ENCODE measurements at places on chromosomes 2 and 18.

DNA sequence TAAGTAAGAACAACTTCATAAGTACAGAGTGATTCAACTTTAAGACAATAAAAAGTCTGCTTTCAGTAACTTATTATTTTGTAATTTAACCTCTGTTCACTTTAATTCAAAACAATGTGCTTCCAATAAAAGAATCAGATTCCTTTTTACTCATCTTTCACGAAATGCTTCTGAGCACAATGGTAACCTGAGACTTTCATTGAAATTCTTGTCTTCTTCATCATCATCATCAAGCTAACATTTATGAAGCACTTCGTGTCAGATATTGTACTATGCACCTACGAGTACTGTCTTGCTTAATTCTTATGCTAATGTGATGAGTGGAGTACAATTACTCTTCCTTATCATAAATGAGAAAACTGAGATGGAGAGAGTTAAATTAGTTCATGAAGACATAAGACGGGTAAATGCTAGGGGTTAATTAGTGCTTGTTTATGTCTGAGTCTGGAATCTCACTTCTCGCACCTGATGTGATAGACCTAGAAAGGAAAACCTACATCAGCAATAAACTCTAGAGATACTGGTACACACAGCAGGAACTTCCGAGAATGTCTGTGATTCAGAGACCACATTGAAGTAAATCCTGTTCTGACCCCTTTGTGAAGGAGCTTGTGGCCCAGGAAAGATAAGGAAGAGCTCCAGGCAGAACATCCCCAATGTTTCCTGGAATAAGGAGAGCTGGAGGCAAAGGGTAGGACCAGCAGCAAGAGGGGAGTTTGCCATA is 227.6 kb upstream of the ETAA1 start:
- peak overlapping the region; percentile 35 for H3K27ac ChIP-seq
- no peak overlapping the region for H3K4me3 ChIP-seq
- no peaks in the 10 kb centered on the region for H3K36me3 ChIP-seq
- H3K4me1 ChIP-seq: peaks cover 9% of the 10 kb centered on the region
- DNase-seq: no peak
- no peaks in the 10 kb centered on the region for H3K27me3 ChIP-seq

GRCh38 chr2:219402665-219403515 is 15.2 kb upstream of the DNPEP start:
- no peak overlapping the region for H3K27ac ChIP-seq
- no peak overlapping the region for H3K4me3 ChIP-seq
- no peaks in the 10 kb centered on the region for H3K36me3 ChIP-seq
- H3K27me3 ChIP-seq: no peaks in the 10 kb centered on the region

DNA sequence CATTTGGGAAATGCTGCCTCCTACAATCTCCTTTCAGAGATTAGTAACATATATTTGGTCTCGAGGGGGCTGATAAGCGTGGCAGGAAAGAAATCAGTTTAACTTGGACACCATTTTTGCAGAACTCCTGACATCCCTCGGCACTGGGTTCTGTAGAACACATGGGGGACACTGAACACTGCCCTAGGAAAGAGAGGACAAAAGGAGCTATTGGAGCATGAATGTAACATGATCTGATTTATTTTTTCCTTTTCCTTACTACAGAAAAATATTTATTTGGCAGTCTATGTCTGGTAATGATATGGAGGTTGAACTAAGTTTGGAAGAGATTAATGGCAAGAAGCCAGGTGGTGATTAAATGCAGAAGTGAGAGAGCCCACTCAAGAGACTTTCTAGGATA is 153.8 kb downstream of the AFF3 start:
- H3K4me1 ChIP-seq: no peaks in the 10 kb centered on the region
- H3K4me3 ChIP-seq: no peak overlapping the region
- no peak overlapping the region for H3K27ac ChIP-seq
- H3K36me3 ChIP-seq: no peaks in the 10 kb centered on the region
- H3K27me3 ChIP-seq: peaks cover 12% of the 10 kb centered on the region
- DNase-seq: no peak

GRCh38 chr2:219798430-219798829 is 171.0 kb downstream of the SLC4A3 start:
- H3K4me1 ChIP-seq: no peaks in the 10 kb centered on the region
- H3K27me3 ChIP-seq: no peaks in the 10 kb centered on the region
- no peak overlapping the region for H3K27ac ChIP-seq
- no peak for DNase-seq

GRCh38 chr2:101464841-101465240 is 10.1 kb downstream of the RFX8 start:
- no peaks in the 10 kb centered on the region for H3K4me1 ChIP-seq
- no peak overlapping the region for H3K27ac ChIP-seq
- no peaks in the 10 kb centered on the region for H3K27me3 ChIP-seq
- no peak for DNase-seq
- no peaks in the 10 kb centered on the region for H3K36me3 ChIP-seq

DNA sequence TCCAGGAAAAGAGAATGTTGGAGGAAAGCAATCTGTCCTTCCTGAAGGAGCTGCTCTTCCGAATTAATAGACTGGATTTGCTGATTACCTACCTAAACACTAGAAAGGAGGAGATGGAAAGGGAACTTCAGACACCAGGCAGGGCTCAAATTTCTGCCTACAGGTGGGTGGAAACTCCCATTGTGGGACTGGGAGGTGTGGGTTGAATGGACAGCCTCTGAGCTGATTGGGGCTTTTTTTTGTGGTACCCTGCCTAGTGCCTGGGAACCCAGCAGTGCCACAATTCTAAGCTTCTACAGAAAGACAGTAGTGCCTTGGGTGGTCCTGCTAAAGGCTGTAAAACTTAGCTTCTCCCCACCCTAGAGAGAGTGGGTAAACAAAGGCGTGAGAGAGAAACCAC is 6.3 kb downstream of the CASP8 start:
- H3K36me3 ChIP-seq: peaks cover 11% of the 10 kb centered on the region
- H3K4me3 ChIP-seq: no peak overlapping the region
- no peaks in the 10 kb centered on the region for H3K27me3 ChIP-seq
- H3K4me1 ChIP-seq: peaks cover 4% of the 10 kb centered on the region

GRCh38 chr2:18752022-18752493 is 162.7 kb upstream of the NT5C1B start:
- peaks cover 2% of the 10 kb centered on the region for H3K4me1 ChIP-seq
- 0 out of 2 replicates have a peak, but pooled peaks cover 3% of the 10 kb centered on the region for H3K36me3 ChIP-seq
- H3K27me3 ChIP-seq: peaks cover 3% of the 10 kb centered on the region
- no peak overlapping the region for H3K27ac ChIP-seq
- no peak overlapping the region for H3K4me3 ChIP-seq
- no peak for DNase-seq

GRCh38 chr18:3885209-3885792 is 435.3 kb downstream of the TGIF1 start:
- no peaks in the 10 kb centered on the region for H3K36me3 ChIP-seq
- peaks cover 6% of the 10 kb centered on the region for H3K4me1 ChIP-seq
- H3K4me3 ChIP-seq: no peak overlapping the region
- H3K27ac ChIP-seq: no peak overlapping the region

- H3K4me3 ChIP-seq: no peak overlapping the region
- H3K4me1 ChIP-seq: no peaks in the 10 kb centered on the region
- H3K27me3 ChIP-seq: no peaks in the 10 kb centered on the region
- no peak for DNase-seq
- H3K27ac ChIP-seq: no peak overlapping the region
Observed at GRCh38 chr18:8469544-8470130, 139.6 kb upstream of the RAB12 start.

DNA sequence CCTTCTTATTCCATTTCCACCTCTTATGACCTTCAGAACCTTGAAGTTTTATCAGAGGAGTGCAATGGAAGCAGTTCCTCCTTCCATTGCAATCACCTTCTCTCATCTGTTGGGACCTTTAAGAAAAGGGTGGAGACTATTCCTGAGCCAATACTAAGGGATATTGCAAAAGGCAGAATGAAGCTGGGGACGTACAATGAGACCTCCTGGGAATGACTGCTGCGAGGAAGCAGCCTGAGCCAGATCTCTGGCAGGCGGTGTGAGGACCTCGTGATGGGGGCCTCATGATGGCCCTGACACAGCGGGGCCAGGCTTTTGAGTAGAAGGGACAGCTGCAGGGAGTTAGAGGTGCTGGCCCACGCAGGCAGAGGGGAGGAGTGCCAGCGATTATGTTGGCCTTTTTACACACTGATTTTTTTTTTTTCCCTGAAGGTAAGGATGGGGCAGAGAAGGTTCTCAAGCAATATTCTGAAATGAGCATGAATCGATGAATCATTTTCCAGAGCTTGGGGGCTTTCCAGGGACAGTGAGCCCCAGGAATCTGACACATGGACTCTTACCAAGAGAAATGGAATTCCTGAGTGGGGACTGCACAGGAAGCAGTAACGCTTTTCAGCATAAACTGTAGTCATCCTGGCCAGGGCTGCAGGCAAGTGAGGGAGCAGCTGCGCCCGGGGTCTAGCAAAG is 40.0 kb upstream of the LAPTM4A start:
- H3K27me3 ChIP-seq: no peaks in the 10 kb centered on the region
- H3K4me3 ChIP-seq: no peak overlapping the region
- no peaks in the 10 kb centered on the region for H3K36me3 ChIP-seq

- no peak for DNase-seq
- H3K4me3 ChIP-seq: peak overlapping the region; percentile 52
- H3K27ac ChIP-seq: peak overlapping the region; percentile 98
- H3K36me3 ChIP-seq: peaks cover 21% of the 10 kb centered on the region
- peaks cover 21% of the 10 kb centered on the region for H3K4me1 ChIP-seq
- H3K27me3 ChIP-seq: no peaks in the 10 kb centered on the region
Observed at GRCh38 chr2:173963323-173963816, 1.8 kb downstream of the SP3 start.

DNA sequence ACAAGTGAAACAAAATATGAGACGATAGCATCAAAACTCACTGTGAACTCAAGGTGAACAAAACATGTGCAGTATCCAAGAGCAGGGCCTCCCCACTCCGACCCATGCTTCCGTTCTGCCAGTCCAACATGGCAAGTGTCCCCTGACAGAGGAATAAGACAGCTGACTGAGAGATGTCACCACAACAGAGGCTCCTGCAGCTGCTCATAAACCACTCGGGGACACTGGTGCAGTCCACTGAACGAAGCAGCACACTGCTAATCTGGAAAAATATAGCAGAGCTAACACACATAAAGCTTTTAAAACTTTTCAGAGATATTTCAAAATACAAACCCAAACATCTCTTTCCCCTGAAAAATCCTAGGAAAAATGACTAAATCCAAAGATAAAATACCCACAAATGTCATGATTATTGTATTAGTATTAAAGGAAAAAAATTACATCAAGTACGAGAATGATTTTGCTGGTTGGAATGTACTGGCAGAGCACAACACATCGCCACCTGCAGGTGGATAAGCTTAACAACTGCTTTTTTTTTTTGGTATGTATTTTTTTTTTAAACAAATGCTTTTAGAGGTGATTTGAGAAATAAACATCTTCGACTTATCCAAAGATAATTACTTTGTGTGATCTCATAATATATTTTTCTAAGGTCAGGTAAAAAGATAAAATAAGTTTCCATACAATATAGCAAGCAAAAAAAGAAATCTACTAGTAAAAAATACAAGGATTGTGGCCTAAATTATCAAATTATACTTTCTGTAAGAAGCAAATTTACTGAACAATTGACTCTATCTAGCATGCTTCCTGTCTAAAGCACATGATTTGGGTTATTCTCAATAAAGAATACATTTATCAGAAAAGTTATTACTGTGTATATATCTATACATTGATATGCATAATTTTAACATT is 18.6 kb downstream of the THADA start:
- no peaks in the 10 kb centered on the region for H3K27me3 ChIP-seq
- DNase-seq: no peak
- H3K36me3 ChIP-seq: peaks cover 91% of the 10 kb centered on the region
- no peak overlapping the region for H3K27ac ChIP-seq
- no peaks in the 10 kb centered on the region for H3K4me1 ChIP-seq

DNA sequence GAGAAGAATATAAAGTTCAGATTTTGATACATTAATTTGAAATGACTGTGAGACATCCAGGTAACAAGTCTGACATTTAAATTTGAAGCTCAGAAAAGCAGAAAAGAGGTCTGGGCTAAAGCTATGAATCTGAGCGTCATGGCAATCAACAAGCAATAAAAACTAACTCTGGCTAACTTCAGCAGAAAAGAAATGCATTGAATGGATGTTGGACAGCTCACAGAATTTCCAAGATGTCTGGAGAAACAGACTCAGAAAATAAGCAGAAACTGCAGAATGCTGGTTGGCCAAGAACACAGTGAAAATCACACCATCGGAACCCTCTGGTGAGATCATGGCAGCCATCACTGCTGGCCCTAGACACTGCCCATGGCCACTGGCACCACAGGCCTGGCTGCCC is 366.6 kb downstream of the METTL4 start:
- no peaks in the 10 kb centered on the region for H3K36me3 ChIP-seq
- H3K27ac ChIP-seq: no peak overlapping the region
- H3K27me3 ChIP-seq: no peaks in the 10 kb centered on the region
- no peak overlapping the region for H3K4me3 ChIP-seq

- no peaks in the 10 kb centered on the region for H3K27me3 ChIP-seq
- H3K36me3 ChIP-seq: no peaks in the 10 kb centered on the region
Observed at GRCh38 chr18:45408218-45408617, 207.1 kb upstream of the SLC14A2 start.

DNA sequence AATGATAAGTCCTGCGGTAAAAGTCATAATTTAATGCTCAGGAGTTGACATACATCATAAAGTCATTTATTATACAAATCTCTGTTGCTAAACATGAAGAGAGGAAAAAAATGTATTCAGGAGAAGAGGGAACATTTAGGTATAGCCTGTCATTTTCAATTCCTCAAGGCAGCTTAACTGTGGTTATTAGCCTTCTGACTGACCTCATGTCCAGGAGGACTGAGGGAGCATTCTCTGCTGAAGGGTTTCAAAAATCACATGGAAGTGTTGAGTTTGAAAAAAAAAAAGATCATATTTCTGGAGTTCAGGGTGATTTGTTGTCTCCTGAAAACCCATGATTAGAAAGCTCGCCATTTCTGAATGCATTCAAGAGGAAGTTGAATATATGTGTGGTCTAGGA is 1371.1 kb upstream of the LRRTM1 start:
- H3K36me3 ChIP-seq: no peaks in the 10 kb centered on the region
- H3K4me3 ChIP-seq: no peak overlapping the region
- H3K4me1 ChIP-seq: no peaks in the 10 kb centered on the region
- H3K27me3 ChIP-seq: no peaks in the 10 kb centered on the region
- no peak for DNase-seq
- H3K27ac ChIP-seq: no peak overlapping the region

- H3K36me3 ChIP-seq: no peaks in the 10 kb centered on the region
- no peak overlapping the region for H3K27ac ChIP-seq
- H3K4me3 ChIP-seq: no peak overlapping the region
- peaks cover 4% of the 10 kb centered on the region for H3K4me1 ChIP-seq
Observed at GRCh38 chr18:634551-635045, 22.9 kb upstream of the TYMS start.

DNA sequence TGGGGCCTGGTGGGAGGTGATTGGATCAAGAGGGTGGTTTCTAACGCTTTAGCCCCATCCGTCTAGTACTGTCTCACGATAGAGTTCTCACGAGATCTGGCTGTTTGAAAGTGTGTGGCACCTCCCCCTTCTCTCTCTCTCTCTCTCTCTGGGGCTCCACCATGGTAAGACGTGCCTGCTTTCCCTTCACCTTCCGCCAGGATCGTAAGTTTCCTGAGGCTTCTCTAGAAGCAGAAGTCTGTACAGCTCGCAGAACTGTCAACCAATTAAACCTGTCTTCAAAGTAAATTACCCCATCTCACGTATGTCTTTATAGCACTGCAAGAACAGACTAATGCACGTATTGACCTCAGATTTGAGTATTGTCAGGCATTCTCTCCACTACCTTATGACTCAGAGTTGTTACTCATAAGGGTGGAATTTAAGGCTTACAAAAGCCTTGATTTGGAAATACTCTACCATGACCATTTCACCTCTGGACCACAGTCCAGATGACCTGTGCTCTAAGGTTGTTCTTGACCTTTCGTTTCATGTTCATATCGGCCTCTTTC is 99.5 kb upstream of the AGAP1 start:
- no peak for DNase-seq
- no peaks in the 10 kb centered on the region for H3K27me3 ChIP-seq
- H3K4me1 ChIP-seq: peaks cover 11% of the 10 kb centered on the region
- H3K4me3 ChIP-seq: no peak overlapping the region
- no peaks in the 10 kb centered on the region for H3K36me3 ChIP-seq

Data from RWPE2 (cell line).